ENCODE measurements at places on chromosomes 2 and 18. TPM values are rescaled to one million over a fixed set of nuclear protein-coding genes. Genes with fewer than 3 reads are reported as not detected.
A peak's percentile ranks its signal among the peaks of the same experiment; 100 is the strongest.

GRCh38 chr2:24183366-24184069 is 8.7 kb downstream of the FAM228A start:
- no peak overlapping the region for H3K4me3 ChIP-seq
- H3K4me1 ChIP-seq: peaks cover 2% of the 10 kb centered on the region
- H3K27ac ChIP-seq: no peak overlapping the region
- no peak for DNase-seq
- peaks cover 5% of the 10 kb centered on the region for H3K27me3 ChIP-seq

Gene YES1
- 17.1 TPM for total RNA-seq

Gene NAT8
- not detected for total RNA-seq

- DNase-seq: no peak
- H3K36me3 ChIP-seq: no peaks in the 10 kb centered on the region
- peaks cover 20% of the 10 kb centered on the region for H3K27me3 ChIP-seq
- peak overlapping the region; percentile 48 for H3K27ac ChIP-seq
- H3K4me3 ChIP-seq: peak overlapping the region; percentile 94
These were observed 1.5 kb downstream of the EFR3B start for GRCh38 chr2:25043241-25043867.

Gene CXCR1
- total RNA-seq: not detected

Gene EIF2AK3
- total RNA-seq: 129 TPM

Gene APCDD1
- 171 TPM for total RNA-seq

DNA sequence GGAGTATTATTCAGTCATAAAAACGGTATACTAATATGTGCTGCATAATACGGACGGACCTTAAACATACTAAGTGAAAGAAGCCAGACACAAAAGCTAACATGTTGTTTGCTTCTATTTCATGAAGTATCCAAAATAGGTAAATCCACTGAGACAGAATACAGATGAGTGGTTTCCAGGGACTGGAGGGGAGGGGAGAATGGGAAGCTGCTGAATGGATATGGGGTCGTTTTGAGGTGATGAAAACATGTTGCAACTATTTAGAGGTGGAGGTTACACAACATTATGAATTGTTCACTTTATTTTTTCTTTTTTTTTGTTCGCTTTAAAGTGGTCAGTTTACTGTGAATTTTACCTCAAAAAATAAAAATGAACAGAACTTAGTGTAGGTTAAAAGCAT is 52.9 kb downstream of the RAB10 start:
- peaks cover 13% of the 10 kb centered on the region for H3K36me3 ChIP-seq
- H3K27ac ChIP-seq: no peak overlapping the region
- DNase-seq: no peak
- H3K27me3 ChIP-seq: no peaks in the 10 kb centered on the region
- no peak overlapping the region for H3K4me3 ChIP-seq
- H3K4me1 ChIP-seq: peaks cover 3% of the 10 kb centered on the region
